ENCODE measurements at places on chromosomes 11 and 22.

- no peak for DNase-seq
Observed at GRCh38 chr11:31652528-31652927, 143.0 kb downstream of the ELP4 start.

DNA sequence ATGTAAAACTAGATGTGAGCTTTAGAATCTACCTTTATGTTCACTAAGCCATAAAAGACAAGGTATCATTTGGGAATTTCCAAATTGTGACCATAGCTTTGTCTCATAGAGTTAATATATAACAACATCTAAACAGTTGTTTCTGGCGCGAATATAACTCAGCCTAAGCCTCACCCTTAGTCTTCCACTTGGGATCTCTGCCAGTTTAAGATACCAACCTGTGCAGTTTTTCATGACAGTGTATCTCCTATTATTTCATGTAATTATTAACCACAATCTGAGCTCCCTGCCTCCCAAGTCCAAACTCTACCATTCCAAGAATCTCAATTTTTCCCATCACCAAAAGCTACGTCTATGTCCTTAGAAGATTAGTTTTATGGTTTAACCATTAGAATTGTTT, 572.5 kb upstream of the ISX start:
- DNase-seq = no peak

- no peak for DNase-seq
Observed at GRCh38 chr22:17802411-17802810, 28.1 kb upstream of the BID start.

DNA sequence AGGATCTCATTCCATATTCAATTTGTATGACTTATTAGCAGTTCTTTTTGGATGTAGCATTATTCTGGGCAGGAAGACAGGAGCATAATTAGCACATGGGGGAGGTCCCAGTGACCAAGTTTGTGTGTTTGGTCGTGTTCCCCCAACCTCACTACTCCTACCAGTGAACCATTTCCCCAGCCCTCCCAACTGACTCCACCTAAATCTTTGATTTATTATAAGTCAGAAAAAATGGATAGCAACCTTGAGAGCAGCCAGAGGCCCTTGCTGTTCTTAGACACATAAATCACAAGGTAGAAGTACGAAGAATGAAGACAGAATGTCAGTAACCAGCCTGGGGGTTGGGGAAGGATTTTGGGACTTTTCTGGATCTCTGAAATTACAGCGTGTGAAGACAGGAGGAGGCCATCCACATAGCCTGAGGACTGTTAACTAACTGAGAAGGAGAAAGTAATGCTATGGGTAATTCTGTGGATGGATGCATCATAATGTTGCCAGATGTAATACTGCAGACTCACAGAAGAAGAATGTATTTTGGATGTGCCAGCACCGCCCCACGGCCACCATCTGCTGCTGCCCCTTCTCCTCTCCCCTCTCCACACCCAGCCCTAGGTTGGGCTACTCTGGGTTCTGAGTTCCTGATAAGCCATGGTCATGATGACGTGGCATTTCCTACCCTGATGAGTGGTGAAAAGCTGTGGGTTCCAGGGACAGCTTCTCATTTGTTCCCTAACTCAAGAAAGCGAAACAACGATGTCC, 124.3 kb upstream of the TTC12 start:
- no peak for DNase-seq

DNA sequence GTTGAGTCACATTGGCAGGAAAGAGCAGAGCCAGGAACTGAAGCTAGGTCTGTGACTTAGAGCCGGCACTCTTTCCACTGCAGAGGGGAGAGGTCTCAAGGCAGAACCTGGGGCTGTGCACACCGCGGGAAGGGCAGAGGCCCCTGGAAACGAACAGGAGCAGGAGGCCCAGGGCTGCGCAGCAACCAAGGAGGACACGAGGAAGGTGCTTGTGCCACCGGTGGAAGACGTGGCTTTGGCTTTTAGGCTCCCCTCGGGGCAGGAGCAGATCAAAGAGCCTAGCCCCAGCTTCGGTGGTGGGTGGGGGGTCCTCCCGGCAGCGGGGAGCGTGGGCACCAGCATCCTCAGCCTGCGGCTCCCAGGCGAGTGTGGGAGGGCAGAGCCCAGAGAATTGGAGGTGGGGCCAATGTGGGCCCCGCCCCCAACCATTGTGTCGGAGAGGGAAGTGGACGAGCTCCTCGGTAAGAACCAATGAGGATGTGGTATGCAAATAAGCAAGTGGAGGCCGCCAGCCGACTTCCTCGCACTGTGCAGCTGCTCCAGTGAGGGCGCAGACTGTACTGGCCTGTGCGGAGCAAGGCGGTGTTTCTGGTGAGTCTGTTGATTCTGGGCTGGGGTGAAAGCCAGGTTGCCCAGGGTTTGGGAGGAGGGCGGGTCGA, at the start of gene CCDC116:
Gene CCDC116, plus strand, starts transcription at position 524 of the 659 bp plus-strand sequence. CDS start 422 bp downstream, outside the sequence.
- DNase-seq = peak; percentile 27

GRCh38 chr22:29268511-29269229, 602 bp downstream of the EWSR1 start:
- DNase-seq = peak; percentile 67

DNA sequence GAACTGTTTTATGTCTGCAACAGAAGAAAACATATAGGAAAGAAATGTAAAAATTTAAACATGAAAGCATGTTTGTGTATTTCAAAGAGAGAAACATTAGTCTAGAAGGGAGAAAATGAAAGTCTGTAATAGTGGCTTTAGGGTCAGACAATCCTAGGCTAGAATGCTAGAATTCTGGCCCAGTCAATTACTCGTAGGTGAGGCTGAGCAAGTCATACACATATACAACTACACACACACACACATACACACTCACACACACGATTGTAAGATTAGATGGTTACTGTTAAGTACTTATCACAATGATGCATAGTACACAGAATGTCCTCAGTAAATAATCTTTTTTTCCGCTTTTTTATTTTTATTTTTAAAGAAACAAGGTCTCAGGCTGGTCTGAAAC, 37.7 kb upstream of the PCF11 start:
- DNase-seq = no peak

DNA sequence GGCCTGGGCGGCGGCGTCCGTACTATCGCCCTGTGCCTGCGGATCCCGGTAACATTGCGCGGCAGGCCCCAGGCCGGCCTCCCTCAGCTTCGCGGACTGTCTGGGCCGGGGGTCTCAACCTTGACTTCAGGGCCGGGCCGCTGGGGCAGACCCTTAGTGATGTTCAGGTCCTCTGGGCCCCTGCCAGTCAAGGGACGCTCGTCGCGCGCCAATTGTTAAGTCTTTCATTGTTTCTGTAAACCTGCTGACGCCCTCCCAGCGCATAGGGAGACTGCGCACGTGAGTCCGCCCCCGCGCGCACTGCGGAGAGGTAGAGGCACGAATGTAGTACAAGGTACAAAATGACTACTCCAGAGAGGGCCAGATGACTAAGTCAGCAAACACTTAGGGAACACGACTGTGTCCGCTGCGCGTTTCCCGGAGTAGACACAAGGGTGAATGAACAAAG, 451 bp upstream of the HDHD5 start:
- peak; percentile 40 for DNase-seq

DNA sequence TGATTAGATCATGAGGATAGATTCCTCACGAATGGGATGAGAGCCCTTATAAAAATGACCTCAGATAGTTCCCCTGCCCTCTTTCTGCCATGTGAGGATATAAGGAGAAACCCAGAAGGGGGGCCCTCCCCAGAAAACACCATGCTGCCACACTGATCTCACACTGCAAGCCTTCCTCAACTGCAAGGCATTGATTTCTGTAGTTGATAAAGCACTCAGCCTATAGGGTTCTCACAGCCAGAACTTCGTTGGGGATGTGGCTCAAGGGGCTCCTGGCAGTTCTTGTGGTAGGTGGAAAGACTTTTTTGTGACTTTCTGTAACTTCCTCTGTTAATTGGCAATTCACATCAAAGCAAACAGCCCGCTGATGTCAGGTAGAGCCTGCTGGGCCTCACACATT, 108.9 kb downstream of the CD44 start:
- DNase-seq = no peak

DNA sequence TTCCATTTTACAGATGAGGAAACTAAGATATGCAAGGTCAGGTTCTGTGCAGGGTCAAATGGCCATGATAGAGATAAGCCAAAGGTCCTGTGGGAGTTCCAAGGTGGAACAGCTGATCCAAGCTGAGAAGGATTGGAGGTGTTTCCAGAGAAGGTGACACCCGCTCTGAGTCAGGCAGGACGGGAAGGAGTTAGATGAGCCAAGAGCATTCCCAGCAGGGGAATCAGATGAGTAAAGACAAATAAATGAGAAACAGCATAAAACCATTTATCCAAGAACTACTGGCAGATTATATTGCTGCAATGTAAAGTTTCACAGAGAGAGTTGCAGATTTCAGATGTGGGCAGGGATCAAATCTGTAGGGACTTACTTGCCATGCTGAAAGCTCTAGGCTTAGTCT, 18.9 kb upstream of the HEPHL1 start:
- DNase-seq = no peak

GRCh38 chr11:121741351-121741760, 288.6 kb upstream of the SORL1-AS1 start:
- no peak for DNase-seq

GRCh38 chr22:21994881-21995444, 12.4 kb upstream of the TOP3B start:
- no peak for DNase-seq

- no peak for DNase-seq
Observed at GRCh38 chr11:133386262-133386661, 146.0 kb downstream of the OPCML start.

DNA sequence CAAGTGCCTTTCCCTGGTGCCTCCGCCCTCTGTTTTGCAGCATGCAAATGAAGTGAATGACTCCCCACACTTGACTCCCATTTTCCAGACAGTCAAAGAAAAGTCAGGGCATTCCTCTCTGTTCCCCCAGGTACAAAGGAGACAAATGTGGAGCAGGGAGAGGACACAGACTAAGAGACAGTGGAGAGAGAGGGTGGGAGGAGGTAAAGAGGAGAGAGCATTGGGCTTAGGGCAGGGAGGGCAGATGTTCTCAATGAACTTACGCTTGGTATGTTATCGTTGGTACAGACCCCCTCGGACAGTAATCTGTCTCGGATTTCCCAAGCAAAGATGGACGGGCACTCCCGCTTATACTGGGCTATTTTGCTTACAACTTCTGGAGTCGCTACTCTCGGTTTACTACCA, 9.8 kb downstream of the PAX6 start:
- no peak for DNase-seq

DNA sequence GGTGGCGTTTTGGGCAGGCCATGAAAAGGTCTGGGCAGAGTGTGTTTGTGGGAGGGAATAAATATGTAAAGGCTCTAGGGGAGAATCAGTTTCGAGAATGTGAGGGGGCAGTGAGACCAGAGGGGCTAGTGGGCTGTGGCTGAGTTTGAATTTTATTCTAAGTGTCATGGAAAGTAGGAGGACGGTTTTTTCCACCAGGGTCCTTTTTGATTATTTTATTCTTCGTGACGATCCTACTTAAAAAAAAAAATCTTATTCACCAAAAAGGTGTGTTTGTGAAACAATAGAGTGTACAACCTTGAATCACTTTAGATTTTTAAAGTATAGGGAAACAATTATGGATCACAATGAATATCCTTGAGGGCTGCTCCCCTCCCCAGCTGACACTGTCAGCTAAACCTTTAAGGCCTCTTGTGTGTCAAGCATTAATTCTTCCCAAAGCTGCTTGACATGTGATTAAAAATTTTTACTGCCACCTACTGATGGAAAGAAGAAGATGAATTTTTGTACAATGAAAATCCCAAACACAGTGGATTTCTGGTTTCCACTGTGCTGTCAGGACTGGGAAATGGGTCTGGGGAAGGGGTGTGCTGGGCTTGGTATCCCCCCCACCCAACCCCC, 107.5 kb upstream of the OR4B1 start:
- peak; percentile 46 for DNase-seq

- no peak for DNase-seq
Observed at GRCh38 chr22:27616033-27616432, 185.5 kb downstream of the MN1 start.

DNA sequence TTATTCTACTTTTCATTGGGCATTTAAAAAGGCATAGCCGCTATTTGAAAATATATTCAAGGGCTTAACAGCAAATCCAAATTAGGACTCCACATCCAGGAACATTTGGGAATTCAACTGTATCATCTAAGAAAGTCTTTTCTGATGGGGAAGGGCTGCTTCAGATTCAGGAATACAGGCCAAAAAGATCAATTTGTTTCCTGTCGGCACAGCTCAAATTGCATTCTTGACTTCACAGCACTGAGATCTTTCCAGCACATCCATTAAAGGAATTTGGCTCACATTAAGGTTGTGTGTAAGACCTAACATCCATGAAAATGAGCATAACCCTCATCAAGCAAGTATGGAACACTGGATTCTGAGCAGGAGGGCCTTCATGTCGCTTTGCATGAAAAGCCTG, 1169.5 kb upstream of the CCDC90B start:
- no peak for DNase-seq

DNA sequence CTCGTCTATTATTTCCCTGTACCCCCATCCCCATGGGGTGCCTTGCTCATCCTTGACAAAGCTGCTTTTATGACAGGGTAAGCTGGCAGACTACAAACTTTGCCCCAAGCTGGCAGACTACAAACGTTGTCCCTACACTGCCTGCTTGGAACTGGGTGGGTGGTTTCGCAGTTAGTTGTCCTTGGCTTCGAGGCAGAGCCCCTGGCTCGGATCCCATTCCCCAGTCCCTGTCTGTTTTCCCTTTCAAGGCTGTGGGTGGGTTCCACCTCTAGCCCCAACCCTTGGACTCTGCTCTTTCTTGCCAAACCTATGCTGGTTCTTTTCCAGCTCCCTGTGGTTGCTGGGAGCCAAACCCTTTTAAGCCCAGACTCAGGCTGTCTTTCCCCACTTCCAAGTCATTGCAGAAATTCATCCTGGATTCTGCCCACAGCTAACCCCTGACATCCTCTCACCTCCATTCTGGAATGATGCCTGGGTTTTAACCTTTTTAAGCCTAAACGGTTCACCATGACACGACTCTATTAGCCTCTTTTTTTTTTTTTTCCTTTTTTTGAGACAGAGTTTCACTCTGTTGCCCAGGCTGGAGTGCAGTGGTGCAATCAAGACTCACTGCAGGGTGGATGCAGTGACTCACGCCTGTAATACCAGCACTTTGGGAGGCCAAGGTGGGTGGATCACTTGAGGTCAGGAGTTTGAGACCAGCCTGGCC, 9.2 kb upstream of the RBM14 start:
- no peak for DNase-seq

GRCh38 chr22:17370026-17370765, 936 bp downstream of the CECR2 start:
- no peak for DNase-seq

GRCh38 chr22:47797342-47797945, 1035.0 kb downstream of the TBC1D22A start:
- no peak for DNase-seq

DNA sequence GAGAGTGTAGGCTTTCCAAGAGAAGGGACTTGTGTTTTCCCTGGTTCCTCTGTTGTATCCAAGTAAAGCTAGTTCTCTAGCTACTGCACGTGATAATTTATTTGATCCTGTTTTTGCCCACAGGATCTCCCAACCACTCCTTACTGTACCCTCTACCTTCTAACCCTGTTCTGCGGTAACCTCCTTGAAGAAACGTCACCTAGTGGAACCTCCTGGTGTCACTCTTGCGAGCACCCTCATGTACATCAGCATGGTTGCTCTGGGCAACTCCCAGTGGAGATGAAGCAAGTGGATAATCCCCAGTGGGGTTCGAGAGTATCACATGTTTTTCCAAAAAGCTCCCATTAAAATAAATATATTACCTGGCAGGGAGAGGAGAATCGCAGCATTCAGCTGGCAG, 108.9 kb upstream of the CLMP start:
- no peak for DNase-seq
